CD4-positive, alpha-beta T cell treated with Interleukin-17A for 4 hours (primary cell): ENCODE measurements at places on chromosomes 5 and 9.
A peak's percentile ranks its signal among the peaks of the same experiment; 100 is the strongest.

- DNase-seq, result no peak
Measured at GRCh38 chr5:134944630-134945029, 23.1 kb upstream of the CATSPER3 start.

GRCh38 chr5:154754460-154755360 is 467 bp upstream of the LARP1 start:
- DNase-seq, result peak; percentile 99

GRCh38 chr9:72485821-72486593 is 35.4 kb upstream of the TMC1 start:
- no peak for DNase-seq

DNA sequence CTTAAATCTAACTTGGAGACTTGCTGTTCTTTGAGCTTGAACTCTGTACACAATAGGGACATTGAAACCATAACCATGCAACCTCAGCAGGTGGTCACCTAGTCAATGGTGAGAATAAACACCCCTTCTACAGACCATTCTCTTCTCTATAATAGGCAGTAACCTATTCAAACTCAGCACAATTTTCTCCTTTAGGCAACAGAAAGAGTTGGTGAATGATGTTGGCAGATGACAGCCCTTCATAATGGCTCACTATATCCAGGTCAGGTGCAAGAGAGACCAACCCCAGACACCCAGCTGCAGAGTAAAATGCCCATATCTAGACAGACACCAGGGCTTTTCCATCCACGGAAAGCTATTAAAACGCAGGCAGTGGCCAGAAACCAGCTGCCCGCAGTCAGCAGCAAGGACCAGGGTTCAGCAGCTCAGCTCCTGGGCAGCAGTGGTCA is 106.7 kb downstream of the SERINC5 start:
- no peak for DNase-seq
